ENCODE measurements at places on chromosomes 7 and 10.

DNA sequence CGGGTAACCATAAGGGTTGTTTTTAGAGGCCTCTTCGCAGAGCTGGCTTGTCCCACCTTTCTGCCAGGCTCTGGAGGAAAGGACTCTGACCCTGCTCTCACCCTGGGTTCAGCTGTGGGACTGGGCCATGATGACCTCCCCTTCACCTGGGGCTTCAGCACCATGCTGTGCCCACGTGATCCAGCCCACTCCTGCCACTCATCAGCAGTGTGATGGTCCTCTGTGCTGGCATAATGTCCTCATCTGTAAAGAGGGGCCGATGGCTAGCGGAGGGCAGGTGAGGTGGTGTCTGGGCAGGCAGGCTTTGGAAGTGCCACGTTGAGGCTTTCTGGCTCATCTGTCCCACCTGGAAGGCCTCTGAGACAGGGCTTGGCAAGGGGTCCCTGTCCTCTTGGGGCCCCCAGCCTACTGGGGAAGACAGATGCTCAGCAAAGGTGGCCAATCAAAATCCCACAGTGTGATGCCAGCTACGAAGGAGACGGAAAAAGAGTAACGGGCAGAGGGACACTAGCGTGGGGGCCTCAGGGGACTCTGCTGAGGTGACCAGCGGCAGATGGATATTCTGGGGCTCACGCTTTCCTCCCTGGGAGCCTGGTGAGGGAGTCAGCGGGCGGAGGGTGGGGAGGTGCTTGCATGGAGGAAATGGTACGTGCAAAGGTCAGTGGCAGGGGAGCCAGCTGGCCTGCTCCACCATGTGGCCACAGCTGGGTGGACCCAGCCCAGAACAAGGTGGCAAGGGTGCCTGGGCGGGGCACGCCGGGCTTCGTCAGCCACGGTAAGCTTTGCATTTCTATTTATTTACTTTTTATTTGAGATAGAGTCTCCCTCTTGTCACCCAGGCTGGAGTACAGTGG, 5.4 kb downstream of the LRWD1 start:
- no peak for DNase-seq

- no peak for DNase-seq
Measured at GRCh38 chr10:51663086-51663485, 36.3 kb downstream of the CSTF2T start.

- DNase-seq: no peak
Measured at GRCh38 chr10:120483006-120483405, 26.0 kb downstream of the PLPP4 start.

GRCh38 chr10:117830205-117830604, 216.5 kb downstream of the RAB11FIP2 start:
- no peak for DNase-seq

DNA sequence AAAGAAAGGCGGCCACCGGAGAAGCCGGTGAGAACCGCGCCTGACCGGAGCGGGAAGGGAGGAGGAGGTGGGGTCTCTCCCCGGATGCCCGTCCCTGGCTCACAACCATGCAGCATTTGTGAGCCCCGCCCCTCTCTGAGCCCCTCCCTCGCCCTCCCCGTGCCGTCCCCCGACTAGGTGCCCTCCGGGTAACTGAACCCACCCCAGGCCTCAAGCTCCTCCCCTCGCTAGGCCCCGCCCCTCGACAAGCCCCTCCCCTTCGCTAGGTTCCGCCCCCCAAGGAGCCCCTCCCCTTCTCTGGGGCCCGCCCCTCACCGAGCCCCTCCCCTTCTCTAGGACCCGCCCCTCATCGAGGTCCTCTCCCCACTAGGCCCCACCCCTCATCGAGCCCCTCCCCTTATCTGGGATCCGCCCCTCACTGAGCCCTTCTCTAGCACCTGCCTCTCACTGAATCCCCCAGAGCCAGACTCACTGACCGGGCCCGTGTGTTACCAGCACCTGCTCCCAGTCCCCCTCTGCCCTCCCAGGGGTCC, 42.2 kb upstream of the HSPB1 start:
- DNase-seq: no peak

- DNase-seq: no peak
Measured at GRCh38 chr10:103203466-103203865, 10.4 kb upstream of the NT5C2 start.

DNA sequence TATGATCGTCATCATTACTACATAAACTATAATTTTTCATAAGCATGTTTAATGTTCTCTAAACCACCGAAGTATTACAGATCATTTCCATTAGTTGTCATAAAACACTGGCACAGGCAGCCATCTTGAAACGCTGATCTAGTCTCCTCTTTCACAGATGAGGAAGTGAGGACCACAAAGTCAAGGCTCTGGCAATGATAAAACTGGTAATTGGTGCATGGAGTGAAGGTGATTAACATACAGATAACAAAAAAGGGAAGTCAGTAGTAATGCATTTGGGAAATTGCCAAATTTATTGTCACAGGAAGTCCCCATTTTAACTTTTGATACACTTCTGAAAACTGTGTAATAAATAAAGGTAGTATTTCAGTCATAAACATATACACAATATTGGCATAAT, 49.3 kb downstream of the FBXL13 start:
- DNase-seq: no peak

DNA sequence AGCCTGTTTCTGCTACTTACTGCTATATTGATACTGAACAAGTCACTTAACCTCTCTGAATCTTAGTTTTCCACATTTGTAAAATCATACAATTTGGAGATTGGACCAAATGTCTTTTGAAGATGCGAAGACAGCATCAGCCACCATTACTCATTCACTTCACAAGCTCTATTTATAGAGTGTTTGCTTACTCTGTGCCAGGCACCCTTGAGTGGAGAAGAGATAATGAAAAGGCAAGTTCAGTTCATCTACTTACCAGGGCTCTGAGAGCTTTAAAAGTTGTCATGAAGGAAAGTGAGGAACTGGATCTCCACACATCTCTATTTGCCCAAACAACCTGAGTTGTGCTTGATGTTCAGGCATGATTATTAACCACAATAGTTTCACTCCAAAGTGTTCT, 277.5 kb downstream of the CSTF2T start:
- no peak for DNase-seq

Data from stimulated activated CD4-positive, alpha-beta T cell treated with anti-CD3 and anti-CD28 coated beads, TNF-alpha, amount 100 ng/mL, for 1 hour (primary cell).